Activated B cell treated with CpG ODN at 0.5 μM for 24 hours (primary cell): ENCODE measurements at places on chromosomes 12 and 14.

GRCh38 chr12:77308056-77308455, 242.7 kb upstream of the E2F7 start:
- H3K36me3 ChIP-seq: no peaks in the 10 kb centered on the region
- no peaks in the 10 kb centered on the region for H3K27me3 ChIP-seq
- DNase-seq: no peak

- no peaks in the 10 kb centered on the region for H3K27me3 ChIP-seq
- DNase-seq: peak; percentile 92
- H3K4me3 ChIP-seq: peak overlapping the region; percentile 81
- H3K36me3 ChIP-seq: no peaks in the 10 kb centered on the region
- no peak overlapping the region for H3K27ac ChIP-seq
- peaks cover 57% of the 10 kb centered on the region for H3K4me1 ChIP-seq
Observed at GRCh38 chr12:52023182-52023975, 16.6 kb downstream of the TAMALIN start.

DNA sequence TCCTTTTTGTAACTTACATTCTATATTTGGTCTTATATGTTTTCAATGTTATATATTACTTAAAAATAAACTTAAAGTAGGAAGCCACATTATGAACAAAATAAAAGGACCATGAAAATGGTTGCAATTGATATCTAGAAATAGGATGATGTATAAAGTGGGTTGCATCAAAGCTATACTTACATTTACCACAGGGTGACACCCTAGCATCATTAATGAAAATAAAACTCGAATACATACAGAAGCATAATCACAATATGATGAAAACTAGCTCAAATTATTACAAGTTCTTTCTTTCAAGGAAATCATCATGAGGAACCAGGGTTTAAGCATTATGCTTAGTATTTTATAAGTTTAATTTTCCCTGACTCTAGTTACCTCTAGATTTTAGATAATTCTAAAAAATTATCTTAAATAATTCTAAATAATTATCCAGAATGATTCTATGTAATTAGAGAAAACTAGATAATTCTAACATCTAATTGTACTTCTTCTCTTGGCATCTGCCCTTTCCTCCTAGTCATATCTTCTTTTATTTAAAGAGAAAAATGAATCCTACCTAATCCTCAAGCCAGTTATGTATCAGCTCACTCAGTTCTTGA, 31.2 kb downstream of the TAS2R7 start:
- no peaks in the 10 kb centered on the region for H3K4me1 ChIP-seq
- peaks cover 17% of the 10 kb centered on the region for H3K27me3 ChIP-seq
- H3K27ac ChIP-seq: no peak overlapping the region
- DNase-seq: no peak
- H3K36me3 ChIP-seq: no peaks in the 10 kb centered on the region

- H3K4me3 ChIP-seq: no peak overlapping the region
- no peaks in the 10 kb centered on the region for H3K4me1 ChIP-seq
- no peak for DNase-seq
- no peak overlapping the region for H3K27ac ChIP-seq
Observed at GRCh38 chr14:23141706-23142444, 22.8 kb upstream of the CEBPE start.

- DNase-seq: no peak
- no peak overlapping the region for H3K27ac ChIP-seq
- H3K4me3 ChIP-seq: no peak overlapping the region
- H3K4me1 ChIP-seq: no peaks in the 10 kb centered on the region
- peaks cover 18% of the 10 kb centered on the region for H3K27me3 ChIP-seq
- no peaks in the 10 kb centered on the region for H3K36me3 ChIP-seq
Observed at GRCh38 chr12:223841-224240, 9.9 kb upstream of the SLC6A12 start.

GRCh38 chr12:48446161-48446776, 26.1 kb upstream of the ANP32D start:
- no peak overlapping the region for H3K4me3 ChIP-seq
- H3K27ac ChIP-seq: no peak overlapping the region
- H3K4me1 ChIP-seq: no peaks in the 10 kb centered on the region
- DNase-seq: no peak
- H3K27me3 ChIP-seq: peaks cover 33% of the 10 kb centered on the region

DNA sequence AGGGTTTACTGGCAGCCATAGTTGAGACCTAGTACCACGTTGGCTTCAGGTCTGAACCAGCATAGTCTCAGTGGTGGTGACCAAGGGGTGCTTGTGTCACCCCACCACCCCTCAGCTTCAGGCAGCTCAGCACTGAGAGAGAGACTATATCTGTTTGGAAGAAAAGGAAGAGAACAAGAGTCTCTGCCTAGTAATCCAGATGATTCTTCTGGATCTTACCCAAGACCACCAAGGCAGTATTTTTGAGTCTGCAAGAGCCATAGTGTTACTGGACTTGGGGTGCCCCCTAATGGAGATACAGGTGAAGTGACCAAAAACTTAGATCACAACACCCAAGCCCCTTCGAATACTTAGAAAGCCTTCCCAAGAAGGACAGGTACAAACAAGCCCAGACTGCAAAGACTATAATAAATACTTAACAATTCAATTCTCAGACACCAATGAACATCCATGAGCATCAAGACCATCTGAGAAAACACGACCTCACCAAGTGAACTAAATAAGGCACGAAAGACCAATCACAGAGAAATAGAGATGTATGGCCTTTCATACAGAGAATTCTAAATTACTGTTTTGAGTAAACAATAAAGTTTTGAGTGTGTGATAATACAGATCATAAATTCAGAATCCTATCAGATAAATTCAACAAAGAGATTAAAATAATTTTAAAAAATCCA, 107.0 kb downstream of the HELB start:
- H3K4me1 ChIP-seq: no peaks in the 10 kb centered on the region
- no peaks in the 10 kb centered on the region for H3K36me3 ChIP-seq
- H3K4me3 ChIP-seq: no peak overlapping the region
- no peaks in the 10 kb centered on the region for H3K27me3 ChIP-seq

DNA sequence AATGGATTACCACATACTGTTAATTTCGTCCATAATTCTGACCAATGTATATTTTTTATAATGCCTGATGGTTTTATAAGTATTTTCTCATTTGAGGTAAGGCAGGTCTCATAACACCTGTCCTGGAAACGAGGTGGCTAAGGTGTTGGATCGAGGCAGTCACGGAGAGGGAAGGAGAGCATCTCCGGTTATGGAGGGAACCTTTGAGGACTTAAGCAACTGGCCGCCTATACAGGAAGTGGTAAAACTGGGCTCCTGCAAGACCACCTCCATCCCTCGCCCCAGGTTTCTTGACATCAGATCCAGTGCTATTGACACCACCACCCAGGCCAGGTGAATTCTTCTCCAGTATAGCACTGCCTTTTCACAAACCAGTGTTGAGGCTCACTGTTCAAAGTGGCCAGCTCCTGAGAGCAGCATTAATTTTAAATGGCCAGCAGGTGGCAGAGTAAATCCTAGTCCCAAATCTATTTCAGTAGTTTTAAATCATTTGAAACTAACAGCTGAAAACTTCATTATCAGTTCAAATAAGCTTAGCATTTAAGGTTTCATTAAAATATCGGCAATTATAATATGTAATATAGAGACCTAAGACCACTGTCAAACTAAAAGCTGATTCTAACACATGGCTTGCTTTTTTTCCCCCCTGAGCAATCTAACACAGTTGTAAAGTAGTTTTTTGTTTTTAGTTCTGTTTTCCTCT, 100.8 kb downstream of the PPM1A start:
- H3K4me3 ChIP-seq: no peak overlapping the region
- DNase-seq: no peak
- peaks cover 3% of the 10 kb centered on the region for H3K4me1 ChIP-seq
- H3K36me3 ChIP-seq: no peaks in the 10 kb centered on the region
- no peak overlapping the region for H3K27ac ChIP-seq

- DNase-seq: no peak
- peaks cover 62% of the 10 kb centered on the region for H3K27me3 ChIP-seq
- H3K27ac ChIP-seq: no peak overlapping the region
Observed at GRCh38 chr12:114669401-114670290, 14.3 kb downstream of the TBX3 start.

DNA sequence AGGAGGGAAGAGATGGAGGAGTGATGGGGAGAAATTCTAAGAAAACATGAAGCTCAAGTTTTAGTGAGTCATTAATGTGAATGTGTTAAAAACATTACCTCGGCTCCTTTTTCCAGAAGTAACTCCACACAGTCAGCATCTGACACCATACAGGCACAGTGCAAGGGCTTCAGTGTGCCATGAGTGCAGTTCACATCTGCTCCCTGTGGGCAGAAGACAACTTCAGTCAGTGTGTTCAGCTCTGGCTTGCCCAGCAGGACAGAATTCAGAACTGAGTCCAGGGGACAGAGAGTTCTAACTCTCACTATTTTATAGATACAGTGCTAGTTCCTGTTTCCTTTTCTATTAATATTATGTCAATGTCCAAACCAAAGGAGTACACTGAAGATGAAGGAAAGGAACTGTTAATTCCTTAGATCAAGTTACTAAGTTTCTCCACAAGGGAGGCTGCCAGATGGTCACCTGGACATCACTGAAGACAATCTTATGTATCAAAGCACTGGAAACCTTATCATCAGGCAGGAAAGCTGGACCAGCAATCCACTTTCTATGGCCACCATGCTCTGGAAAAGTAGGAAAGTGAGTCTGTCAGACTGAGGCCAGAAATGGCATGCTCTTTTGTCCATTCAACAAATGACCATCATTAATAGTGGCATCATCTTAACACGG, 6.1 kb downstream of the ASB8 start:
- H3K27ac ChIP-seq: no peak overlapping the region
- H3K27me3 ChIP-seq: no peaks in the 10 kb centered on the region
- DNase-seq: no peak
- H3K36me3 ChIP-seq: peaks cover 65% of the 10 kb centered on the region
- no peak overlapping the region for H3K4me3 ChIP-seq
- H3K4me1 ChIP-seq: peaks cover 6% of the 10 kb centered on the region

- H3K4me3 ChIP-seq: no peak overlapping the region
- H3K36me3 ChIP-seq: no peaks in the 10 kb centered on the region
- H3K27me3 ChIP-seq: no peaks in the 10 kb centered on the region
- no peak for DNase-seq
- no peak overlapping the region for H3K27ac ChIP-seq
- H3K4me1 ChIP-seq: no peaks in the 10 kb centered on the region
Observed at GRCh38 chr14:46250113-46250703, 401.4 kb downstream of the RPL10L start.

- no peak overlapping the region for H3K4me3 ChIP-seq
- no peaks in the 10 kb centered on the region for H3K4me1 ChIP-seq
- no peak overlapping the region for H3K27ac ChIP-seq
- H3K27me3 ChIP-seq: no peaks in the 10 kb centered on the region
- DNase-seq: no peak
Observed at GRCh38 chr14:43729143-43729542, 777.9 kb downstream of the FSCB start.

DNA sequence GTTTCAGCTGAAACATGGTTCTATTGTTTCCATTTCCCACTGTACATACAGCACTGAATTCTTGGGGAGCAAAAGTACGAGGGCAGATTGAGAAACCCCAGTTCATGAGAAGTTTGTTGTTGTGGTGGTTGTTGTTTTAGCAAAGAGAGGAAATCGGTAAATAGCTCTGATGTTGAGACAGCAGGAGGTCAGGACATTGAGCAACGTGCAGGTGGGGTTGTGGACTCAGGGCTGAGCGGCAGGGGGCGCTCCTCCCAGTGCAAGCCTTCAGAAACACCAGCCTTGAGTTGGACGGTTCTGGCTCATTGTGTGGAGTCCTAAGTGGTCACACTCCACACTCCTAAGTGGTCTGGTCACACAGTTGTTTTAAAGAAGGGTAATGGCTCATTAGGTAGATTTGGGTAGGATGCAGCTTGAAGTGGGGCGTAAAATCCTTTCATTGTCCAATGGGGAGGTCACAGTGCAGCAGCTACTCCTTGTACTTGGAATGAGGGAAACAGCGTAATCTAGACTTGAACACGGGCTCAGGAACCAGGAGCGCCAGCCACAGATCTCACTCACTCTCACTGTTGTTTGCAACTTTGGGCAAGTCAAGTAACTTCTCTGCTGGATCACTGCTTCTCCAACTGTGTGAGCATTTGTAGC, 14.5 kb upstream of the PWP1 start:
- H3K36me3 ChIP-seq: no peaks in the 10 kb centered on the region
- no peak overlapping the region for H3K4me3 ChIP-seq
- no peak overlapping the region for H3K27ac ChIP-seq

GRCh38 chr12:92138144-92138543, 7.5 kb downstream of the BTG1 start:
- H3K4me1 ChIP-seq: peaks cover 68% of the 10 kb centered on the region
- peak overlapping the region; percentile 69 for H3K27ac ChIP-seq
- no peak for DNase-seq
- H3K27me3 ChIP-seq: no peaks in the 10 kb centered on the region
- H3K36me3 ChIP-seq: peaks cover 94% of the 10 kb centered on the region

- no peak for DNase-seq
- peaks cover 25% of the 10 kb centered on the region for H3K4me1 ChIP-seq
- no peak overlapping the region for H3K27ac ChIP-seq
- H3K36me3 ChIP-seq: peaks cover 13% of the 10 kb centered on the region
- no peaks in the 10 kb centered on the region for H3K27me3 ChIP-seq
- H3K4me3 ChIP-seq: no peak overlapping the region
Observed at GRCh38 chr14:91420686-91421085, 3.1 kb upstream of the CCDC88C start.

GRCh38 chr12:3587402-3588013, 96.5 kb downstream of the PRMT8 start:
- no peak for DNase-seq
- H3K4me3 ChIP-seq: no peak overlapping the region
- H3K27me3 ChIP-seq: peaks cover 28% of the 10 kb centered on the region
- no peaks in the 10 kb centered on the region for H3K4me1 ChIP-seq

- H3K27ac ChIP-seq: no peak overlapping the region
- no peaks in the 10 kb centered on the region for H3K36me3 ChIP-seq
- H3K4me1 ChIP-seq: no peaks in the 10 kb centered on the region
- no peak overlapping the region for H3K4me3 ChIP-seq
Observed at GRCh38 chr14:21652209-21652808, 1.3 kb upstream of the OR4E2 start.
